Islet precursor cell (in vitro differentiated cells): ENCODE measurements at places on chromosomes 6 and 20.

GRCh38 chr20:6708010-6708409, 59.5 kb upstream of the BMP2 start:
- DNase-seq = peak; percentile 85

DNA sequence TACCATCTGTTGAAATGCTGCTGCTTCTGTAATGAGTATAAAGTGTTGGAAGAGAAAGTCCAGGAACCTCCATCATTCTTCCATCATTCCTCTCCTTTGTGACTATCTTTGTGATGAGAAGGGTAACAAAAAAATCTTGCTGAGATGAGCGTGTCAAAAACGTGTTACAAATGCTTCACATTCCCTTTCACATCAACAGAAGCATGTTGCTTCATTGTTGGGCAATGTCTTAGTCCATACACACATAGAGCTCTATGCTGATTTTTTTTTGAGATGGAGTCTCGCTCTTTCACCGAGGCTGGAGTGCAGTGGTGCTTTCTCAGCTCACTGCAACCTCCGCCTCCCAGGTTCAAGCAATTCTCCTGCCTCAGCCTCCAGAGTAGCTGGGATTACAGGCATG, 114.1 kb upstream of the ESR1 start:
- no peak for DNase-seq

- DNase-seq = no peak
Observed at GRCh38 chr6:21441386-21441785, 152.2 kb upstream of the SOX4 start.

GRCh38 chr6:73608761-73609160, 45.0 kb downstream of the SLC17A5 start:
- DNase-seq = no peak

- no peak for DNase-seq
Observed at GRCh38 chr20:61712688-61713087, 353.0 kb downstream of the TAF4 start.

GRCh38 chr6:3328796-3329195, 70.0 kb downstream of the PSMG4 start:
- DNase-seq = no peak

- DNase-seq = no peak
Observed at GRCh38 chr6:72968704-72969103, 256.6 kb downstream of the KHDC1L start.
